ENCODE measurements at places on chromosomes 3 and 15. TPM values are rescaled to one million over a fixed set of nuclear protein-coding genes. Genes with fewer than 3 reads are reported as not detected.

DNA sequence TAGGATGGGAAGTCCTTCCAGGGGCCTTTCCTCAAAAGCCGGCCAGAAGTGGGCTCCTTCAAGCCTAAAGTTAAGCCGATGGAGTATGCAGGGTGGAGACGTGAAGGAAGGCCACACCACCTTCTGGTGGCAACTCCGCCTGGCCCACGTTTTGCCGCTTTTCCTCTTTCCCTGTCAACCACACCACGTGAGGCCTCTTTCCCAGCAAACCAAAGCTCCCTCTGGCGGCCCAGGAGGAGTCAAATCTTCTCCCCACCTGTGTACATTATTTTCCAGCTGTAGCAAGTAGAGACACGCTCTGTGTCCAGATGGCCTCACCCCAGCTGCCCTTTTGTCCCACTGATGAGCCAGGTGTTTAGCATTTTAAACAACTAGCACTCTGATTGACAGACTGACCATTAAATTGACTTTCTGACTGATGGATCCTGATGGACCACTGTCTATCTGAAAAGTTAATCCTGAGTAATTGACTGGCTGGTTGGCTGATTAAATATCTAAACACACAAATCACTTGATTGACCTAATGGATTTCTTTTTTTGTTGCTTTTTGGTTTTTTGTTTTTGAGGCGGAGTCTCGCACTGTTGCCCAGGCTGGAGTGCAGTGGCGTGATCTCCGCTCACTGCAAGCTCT lies 59.6 kb upstream of the ZBTB38 start:
- DNase-seq, result peak; percentile 93

DNA sequence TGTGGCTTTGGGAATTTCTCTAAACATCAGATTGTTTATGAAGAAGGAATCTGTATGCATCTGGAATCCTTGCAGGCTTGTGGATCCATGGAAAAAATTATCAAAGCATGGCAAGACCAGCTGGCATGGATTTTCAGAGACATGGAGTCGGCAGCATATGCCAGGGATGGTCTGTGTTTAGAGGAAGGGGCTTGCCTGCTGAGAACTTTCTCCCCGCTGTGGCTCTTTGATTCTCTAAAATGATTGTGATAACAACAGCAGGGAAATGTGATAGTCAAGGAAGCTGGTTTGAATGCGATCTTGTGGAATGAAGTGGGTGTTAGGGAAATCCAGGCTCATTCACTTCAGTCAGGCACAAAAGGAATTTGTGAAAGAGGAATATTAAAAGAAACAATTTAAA lies 245.7 kb upstream of the THRB start:
- peak; percentile 8 for DNase-seq

The VWA5B2 gene
- polyA plus RNA-seq, result not detected

DNA sequence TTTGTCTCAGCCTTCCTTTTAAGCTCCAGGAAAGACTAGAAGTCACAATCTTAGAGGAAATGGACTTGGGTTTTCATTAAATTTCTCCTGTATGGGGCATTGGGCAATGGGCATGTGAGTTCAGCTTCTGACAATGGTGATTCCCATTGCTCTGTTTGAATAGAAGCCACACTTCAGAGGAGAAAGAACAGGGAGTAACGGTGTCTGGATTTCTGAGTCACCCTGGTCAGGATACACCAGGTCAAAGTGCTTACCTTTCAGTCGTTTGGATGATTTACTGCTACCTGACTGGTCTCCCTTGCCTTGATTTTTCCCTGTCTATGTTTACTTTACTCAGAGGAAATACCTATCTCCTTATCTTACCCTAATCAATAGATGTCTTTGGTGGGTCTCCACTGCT lies 111.7 kb upstream of the VEPH1 start:
- no peak for DNase-seq

GRCh38 chr15:66875588-66876420 lies 173.8 kb downstream of the SMAD6 start:
- no peak for DNase-seq

The TTLL13 gene
- polyA plus RNA-seq, result not detected

- DNase-seq, result no peak
Observed at GRCh38 chr3:88076712-88077111, 17.7 kb downstream of the ZNF654 start.

- DNase-seq, result peak; percentile 72
Observed at GRCh38 chr15:68366314-68366713, 65.6 kb downstream of the ITGA11 start.

The CIAO2A gene
- 366 TPM for polyA plus RNA-seq

- DNase-seq, result peak; percentile 95
Observed at GRCh38 chr15:44066211-44066827, 128.8 kb downstream of the FRMD5 start.

The SYNM gene
- 0.74 TPM for polyA plus RNA-seq

DNA sequence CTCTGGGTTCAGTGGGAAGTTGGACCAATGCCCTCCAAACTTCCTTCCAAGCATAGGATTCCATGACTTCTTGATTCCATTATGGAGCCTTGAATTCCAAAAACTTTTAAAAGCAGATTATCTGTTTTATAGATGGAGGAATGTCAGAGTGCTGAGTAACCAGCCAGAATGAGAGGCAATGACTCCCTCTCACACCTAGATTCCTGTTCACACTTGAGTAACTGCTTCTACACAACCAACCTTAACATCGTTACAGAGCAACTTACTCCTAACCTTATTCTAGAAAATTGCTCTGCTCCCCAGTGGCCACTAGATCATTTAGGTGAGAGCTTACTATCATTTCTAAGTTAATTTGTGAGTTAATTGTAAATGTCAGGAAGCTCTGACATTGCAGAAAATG lies 24.2 kb upstream of the NR2F2 start:
- no peak for DNase-seq

DNA sequence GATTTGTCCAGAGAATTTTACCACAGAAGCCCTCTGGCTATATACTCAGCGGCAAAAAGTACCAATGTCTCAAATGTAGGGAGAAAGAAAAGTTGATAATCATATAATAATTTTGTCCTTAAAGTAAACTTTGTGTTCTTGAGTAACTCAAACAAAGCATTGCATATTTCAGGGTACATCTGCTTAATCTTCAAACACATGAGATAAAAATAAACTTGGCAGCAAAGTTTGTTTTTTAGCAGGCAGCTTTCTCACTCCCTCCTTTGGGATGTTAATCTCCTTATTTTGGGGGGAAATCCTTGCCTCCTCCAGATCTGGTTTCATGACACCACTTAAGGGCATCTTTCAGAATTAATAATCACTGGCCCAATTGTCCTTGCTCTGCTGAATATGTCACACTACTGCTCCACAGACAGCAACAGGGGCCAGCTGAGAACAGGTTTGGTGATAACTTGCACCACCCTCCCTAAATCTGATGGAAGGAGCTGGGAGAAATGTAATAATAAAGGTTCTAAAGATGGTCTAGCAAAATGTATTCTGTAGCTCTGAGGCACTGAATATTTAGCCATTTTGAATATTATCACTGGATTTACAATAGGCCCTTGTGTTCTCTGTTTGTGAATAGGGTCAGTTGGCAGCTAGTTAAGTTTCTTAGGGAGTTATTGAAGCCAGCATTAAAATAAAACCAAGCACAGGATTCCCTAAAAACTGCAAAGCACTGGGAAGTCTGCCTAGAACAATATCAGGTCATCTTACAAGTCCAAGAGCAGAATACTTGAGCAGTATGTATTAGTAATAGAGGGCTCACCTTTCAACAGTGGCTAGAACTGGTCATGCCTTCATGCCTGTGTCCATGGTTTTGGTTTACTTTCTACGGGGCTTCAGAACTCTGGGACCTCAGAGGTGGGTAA lies 79.2 kb downstream of the EFL1 start:
- DNase-seq, result no peak

GRCh38 chr3:23376516-23377248 lies 173.6 kb downstream of the UBE2E2 start:
- no peak for DNase-seq

The LPP gene
- 18.1 TPM for polyA plus RNA-seq

The IFT80 gene
- polyA plus RNA-seq, result 14.1 TPM

DNA sequence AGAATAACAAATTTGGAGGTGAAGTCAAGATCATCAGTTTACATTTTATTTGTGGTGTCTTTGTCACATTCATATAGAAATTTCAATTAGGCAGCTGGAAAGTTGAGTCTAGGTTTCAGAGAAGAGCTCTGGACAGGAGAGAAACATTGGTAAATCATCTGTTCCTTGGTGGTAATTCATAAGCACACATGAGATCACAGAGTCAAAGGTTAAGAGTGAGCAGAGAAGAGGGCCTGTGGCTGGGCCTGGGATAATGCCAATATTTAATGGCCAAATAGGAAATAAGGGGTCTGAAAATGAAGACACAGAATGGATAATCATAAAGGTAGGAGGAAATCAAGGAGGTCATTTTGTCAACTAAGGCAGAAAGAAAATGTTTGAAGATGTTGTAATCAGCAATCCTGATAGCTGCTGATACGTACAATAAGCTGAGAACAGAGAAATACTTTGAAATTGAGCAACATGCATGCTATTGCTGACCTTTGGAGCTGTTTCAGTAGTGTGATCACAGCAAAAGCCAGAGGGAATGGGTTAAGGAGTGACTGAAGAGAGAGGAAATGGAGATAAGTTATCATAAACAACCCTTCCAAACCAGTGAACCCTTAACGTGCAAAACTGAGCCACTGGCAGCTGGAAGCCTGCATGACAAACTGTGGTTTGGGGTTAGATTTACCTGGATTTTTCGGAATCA lies 692.8 kb downstream of the AGBL1 start:
- no peak for DNase-seq

The CFAP91 gene
- 2.4 TPM for polyA plus RNA-seq

The ITIH1 gene
- not detected for polyA plus RNA-seq

GRCh38 chr15:66276546-66276945 lies 16.8 kb upstream of the DIS3L start:
- DNase-seq, result no peak

The ANKRD63 gene
- polyA plus RNA-seq, result not detected

DNA sequence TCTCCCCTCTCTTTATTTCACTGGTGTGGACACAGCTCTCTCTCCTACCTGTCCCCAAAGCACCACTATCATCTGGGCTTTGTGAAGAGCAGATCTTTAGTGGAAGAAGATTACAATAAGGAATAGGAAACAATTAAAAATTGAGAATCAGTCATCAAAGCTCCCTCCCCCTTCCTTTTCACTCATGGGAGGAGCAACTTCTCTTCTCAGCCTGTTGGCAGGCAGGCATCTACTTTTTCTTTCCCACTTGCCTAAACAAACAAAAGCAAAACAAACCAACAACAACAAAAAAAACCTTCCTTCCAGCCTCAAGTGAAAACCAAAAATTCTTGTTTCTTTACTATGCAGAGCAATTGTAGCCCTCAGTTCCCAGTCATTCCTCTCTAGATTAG lies 125.5 kb upstream of the BHLHE40 start:
- DNase-seq, result no peak

The SLC28A1 gene
- not detected for polyA plus RNA-seq

DNA sequence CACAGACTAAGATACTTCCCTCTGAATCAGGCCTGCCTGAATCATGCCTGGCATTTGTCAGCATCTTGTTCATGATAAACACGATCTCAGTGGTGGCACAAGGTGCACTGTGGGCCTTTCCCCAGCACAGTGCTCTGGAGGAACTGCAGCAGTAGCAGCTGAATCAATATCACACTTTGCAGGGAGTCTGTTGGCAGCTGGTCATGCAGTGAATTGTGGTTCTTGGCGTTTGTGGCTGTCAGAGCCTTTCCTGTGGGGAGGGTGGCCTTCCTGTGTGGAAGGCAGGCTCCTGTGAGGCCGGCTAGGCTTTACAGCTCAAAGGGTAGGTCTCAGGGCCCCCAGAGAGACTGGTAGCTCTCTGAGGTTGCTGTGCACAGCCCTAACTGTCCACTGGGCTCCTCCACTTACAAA lies 54.4 kb upstream of the TLE3 start:
- no peak for DNase-seq

GRCh38 chr15:90902840-90903732 lies at the start of gene MAN2A2:
Gene MAN2A2, plus strand, starts transcription at chr15:90903302. Its CDS starts 906 bp downstream, at chr15:90904208.
- peak; percentile 70 for DNase-seq

DNA sequence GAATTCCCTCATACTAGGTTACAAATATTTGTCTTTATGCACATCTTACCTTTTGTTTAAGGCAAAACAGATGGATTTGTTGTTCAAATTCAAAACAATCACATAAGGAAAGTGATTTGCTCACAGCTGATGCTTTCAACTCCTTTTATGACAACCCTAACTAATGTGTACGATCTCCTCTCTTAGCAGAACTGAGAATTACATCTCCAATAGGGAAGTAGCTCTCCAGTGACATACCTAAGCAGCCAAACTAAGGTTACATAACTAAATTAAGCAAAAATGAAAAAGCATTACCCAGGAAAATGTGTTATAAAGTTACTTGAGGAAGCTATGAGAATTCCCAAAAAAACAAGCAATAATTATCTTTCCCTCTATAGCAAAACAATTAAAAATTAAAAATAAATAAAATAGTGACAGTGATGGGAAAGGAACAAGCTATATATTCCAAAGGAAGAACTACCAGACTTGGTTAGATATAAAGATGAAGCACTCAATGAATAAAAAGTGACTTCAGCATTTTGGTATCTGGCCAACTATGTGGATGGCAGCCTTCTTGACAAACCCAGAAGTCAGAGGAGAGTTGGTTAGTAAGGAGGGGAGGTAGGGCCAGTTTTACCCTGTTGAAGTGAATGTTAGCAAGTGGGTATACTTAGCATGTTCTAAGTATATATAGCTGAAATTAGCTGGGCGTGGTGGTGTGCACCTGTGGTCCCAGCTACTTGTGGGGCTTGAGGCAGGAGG lies 32.4 kb downstream of the PEAK1 start:
- DNase-seq, result no peak

GRCh38 chr3:194555175-194556062 lies 68.6 kb upstream of the ATP13A3 start:
- DNase-seq, result no peak

DNA sequence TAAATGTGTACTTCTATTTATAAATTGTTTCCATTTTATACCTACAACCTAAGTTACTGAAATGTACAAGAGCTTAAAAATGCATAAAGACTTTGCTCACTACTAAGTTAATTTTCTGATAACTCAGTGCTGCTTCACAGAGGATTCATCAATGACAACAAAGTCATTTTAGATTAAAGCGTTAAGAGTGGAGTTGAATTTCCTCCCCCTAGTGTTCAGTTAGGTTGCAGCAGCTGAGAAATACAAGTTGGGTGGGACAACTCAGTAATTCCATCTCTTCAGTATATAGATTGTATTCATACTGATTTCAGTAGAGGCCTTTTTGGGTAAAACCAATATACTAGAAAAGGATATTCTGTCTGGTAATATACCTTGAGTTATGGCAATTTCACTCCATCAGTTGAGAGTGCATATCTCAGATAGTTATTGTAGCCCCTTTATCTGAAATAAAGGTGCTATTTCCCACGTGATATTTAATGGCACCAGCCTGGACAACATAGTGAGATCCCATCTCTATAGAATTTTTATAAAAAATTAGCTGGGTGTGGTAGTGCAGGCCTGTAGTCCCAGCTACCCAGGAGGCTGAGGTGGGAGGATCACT lies 6.9 kb upstream of the RPL35A start:
- peak; percentile 77 for DNase-seq

The ATP13A5 gene
- not detected for polyA plus RNA-seq

The STRIT1 gene
- polyA plus RNA-seq, result 1.6 TPM

- DNase-seq, result no peak
Observed at GRCh38 chr3:128935922-128936321, 56.5 kb downstream of the ACAD9 start.

The OR5H15 gene
- not detected for polyA plus RNA-seq

Measured in GM23338 (cell line).